ENCODE measurements at places on chromosomes 13 and 19. TPM values are rescaled to one million over a fixed set of nuclear protein-coding genes. Genes with fewer than 3 reads are reported as not detected.

Gene SAFB2
- total RNA-seq: 116 TPM

Gene ZNF132
- total RNA-seq: 3.7 TPM

Gene FAM124A
- 0.61 TPM for total RNA-seq

Gene NKG7
- 129 TPM for total RNA-seq

Gene CRX
- total RNA-seq: not detected

Gene SH3GL1
- total RNA-seq: 67.8 TPM

Gene TFDP1
- 112 TPM for total RNA-seq

Gene IGFL3
- not detected for total RNA-seq

Gene KLHL1
- not detected for total RNA-seq
